ENCODE measurements at places on chromosomes 4 and X. TPM values are rescaled to one million over a fixed set of nuclear protein-coding genes. Genes with fewer than 3 reads are reported as not detected.

Gene HSFX3
- not detected for polyA plus RNA-seq

Gene TMEM175
- 24.8 TPM for polyA plus RNA-seq

Gene UTP14A
- 9.3 TPM for polyA plus RNA-seq

Gene SERTM2
- not detected for polyA plus RNA-seq

- H3K27me3 ChIP-seq: peaks cover 5% of the 10 kb centered on the region
- H3K36me3 ChIP-seq: no peaks in the 10 kb centered on the region
- H3K27ac ChIP-seq: no peak overlapping the region
- no peak for DNase-seq
- H3K4me3 ChIP-seq: no peak overlapping the region
These were observed 296.0 kb upstream of the SFRP2 start for GRCh38 chr4:154084864-154085263.

DNA sequence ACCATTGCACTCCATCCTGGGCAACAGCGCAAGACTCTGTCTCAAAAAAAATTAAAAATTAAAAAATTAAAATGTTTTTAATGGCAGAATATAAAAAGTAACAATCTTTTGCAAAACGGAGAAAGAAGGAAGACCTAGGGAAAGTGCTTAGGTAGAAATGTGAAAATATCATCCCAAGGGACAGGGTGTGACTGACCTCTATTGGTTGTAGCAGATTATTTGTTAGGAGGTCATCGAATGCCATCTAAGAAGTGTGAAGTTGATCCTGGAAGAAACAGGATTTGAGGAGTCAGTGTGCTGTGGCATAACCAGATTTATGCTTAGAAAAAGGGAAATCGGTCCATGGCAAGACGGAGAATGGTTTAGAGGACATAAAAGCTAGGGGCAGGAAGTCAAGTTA is 18.1 kb upstream of the C4orf36 start:
- DNase-seq: no peak
- peaks cover 41% of the 10 kb centered on the region for H3K4me1 ChIP-seq
- H3K27ac ChIP-seq: no peak overlapping the region
